HepG2 (cell line): ENCODE measurements at places on chromosomes 4 and X. TPM values are rescaled to one million over a fixed set of nuclear protein-coding genes. Genes with fewer than 3 reads are reported as not detected.

The GLOD5 gene
- total RNA-seq: 0.73 and 0.93 TPM in 2 replicates

The ADH7 gene
- not detected in 2 replicates for total RNA-seq

The TLR3 gene
- total RNA-seq: 0.07 and 0.11 TPM in 2 replicates

The NSG1 gene
- total RNA-seq: not detected in 2 replicates

The CT45A2 gene
- not detected in 2 replicates for total RNA-seq

The MTNR1A gene
- total RNA-seq: not detected in 2 replicates

The RAB39B gene
- total RNA-seq: 0.07 and 0.15 TPM in 2 replicates

DNA sequence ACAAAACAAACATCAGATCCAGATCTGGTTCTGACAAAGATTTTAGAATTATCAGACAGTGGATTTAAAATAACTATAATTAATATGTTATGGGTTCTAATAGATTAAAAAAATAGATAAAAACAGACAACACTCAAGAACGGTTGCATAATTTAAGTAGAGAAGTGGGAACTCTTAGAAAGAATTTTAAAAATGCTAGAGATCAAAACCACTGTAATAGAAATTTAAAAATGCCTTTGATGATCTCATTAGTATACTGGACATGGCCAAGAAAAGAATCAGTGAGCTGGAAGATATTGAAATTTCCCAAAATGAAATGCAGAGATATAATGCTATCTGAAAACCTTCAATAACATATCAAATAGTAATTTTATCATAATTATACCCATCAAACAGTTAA, 28.3 kb upstream of the DYNLT3 start:
- H3K27me3 ChIP-seq: no peaks in the 10 kb centered on the region
- H3K27ac ChIP-seq: no peak overlapping the region
- H3K4me3 ChIP-seq: no peak overlapping the region
- no peaks in the 10 kb centered on the region for H3K4me1 ChIP-seq
- H3K36me3 ChIP-seq: no peaks in the 10 kb centered on the region

DNA sequence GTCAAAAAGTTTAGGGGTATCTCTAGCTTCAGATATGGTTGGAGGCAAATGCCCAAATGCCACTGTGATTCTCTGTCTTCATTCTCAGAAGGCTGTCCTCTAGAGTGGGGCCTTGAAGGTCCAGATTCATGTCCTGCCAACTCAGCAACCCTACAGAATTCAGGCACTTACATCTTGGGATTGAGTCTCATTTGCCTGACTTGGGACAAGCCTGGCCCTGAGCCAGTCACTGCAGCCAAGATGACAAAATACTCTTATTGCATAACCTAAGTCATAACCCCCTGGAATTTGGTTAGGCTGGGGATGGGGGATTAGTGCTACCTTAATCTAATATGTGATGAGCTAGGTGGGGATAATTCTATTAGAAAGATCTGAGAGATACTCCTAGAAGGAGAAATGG, 100.5 kb downstream of the AREG start:
- H3K27me3 ChIP-seq: no peaks in the 10 kb centered on the region
- H3K27ac ChIP-seq: no peak overlapping the region
- DNase-seq: no peak
- H3K36me3 ChIP-seq: no peaks in the 10 kb centered on the region

- H3K4me1 ChIP-seq: no peaks in the 10 kb centered on the region
- DNase-seq: no peak
- H3K36me3 ChIP-seq: no peaks in the 10 kb centered on the region
- H3K27ac ChIP-seq: no peak overlapping the region
These were observed 29.3 kb downstream of the DAPP1 start for GRCh38 chr4:99845708-99846469.

DNA sequence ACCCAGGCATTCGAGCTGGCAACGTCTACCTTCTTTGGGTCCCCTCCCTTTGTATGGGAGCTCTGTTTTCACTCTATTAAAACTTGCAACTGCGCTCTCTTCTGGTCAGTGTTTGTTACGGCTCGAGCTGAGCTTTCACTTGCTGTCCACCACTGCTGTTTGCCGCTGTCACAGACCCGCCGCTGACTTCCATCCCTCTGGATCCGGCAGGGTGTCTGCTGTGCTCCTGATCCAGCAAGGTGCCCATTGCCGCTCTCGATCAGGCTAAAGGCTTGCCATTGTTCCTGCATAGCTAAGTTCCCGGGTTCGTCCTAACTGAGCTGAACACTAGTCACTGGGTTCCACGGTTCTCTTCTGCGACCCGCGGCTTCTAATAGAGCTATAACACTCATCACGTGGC, 183.5 kb upstream of the GALNTL6 start:
- no peak overlapping the region for H3K4me3 ChIP-seq
- H3K27me3 ChIP-seq: no peaks in the 10 kb centered on the region
- H3K36me3 ChIP-seq: no peaks in the 10 kb centered on the region
- peak; percentile 4 for DNase-seq
- no peaks in the 10 kb centered on the region for H3K4me1 ChIP-seq

GRCh38 chr4:89242216-89242615, 65.4 kb downstream of the GPRIN3 start:
- H3K4me1 ChIP-seq: no peaks in the 10 kb centered on the region
- no peaks in the 10 kb centered on the region for H3K36me3 ChIP-seq
- H3K4me3 ChIP-seq: no peak overlapping the region
- H3K27ac ChIP-seq: no peak overlapping the region
- no peak for DNase-seq

DNA sequence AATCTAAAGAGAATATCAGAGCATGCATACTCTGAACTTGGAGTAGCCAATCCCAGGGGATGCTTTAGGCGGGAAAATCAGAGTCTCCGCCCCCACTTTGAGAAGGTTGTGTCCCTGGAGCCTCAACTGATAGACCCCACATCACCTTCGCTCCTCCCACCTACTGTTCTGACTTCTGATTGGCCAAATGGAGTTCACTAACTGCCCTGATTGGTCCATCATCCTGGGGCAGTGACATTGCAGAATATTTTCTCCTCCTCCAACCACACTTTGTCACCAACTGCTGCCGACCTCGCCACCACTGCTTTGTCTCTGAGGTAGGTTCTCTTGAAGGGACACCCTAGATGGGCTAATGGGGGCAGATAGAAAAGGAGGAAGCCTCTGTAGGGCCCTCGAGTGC, 22.7 kb upstream of the SPACA5B start:
- no peaks in the 10 kb centered on the region for H3K27me3 ChIP-seq
- no peak overlapping the region for H3K4me3 ChIP-seq
- H3K4me1 ChIP-seq: no peaks in the 10 kb centered on the region
- DNase-seq: no peak
- no peaks in the 10 kb centered on the region for H3K36me3 ChIP-seq

DNA sequence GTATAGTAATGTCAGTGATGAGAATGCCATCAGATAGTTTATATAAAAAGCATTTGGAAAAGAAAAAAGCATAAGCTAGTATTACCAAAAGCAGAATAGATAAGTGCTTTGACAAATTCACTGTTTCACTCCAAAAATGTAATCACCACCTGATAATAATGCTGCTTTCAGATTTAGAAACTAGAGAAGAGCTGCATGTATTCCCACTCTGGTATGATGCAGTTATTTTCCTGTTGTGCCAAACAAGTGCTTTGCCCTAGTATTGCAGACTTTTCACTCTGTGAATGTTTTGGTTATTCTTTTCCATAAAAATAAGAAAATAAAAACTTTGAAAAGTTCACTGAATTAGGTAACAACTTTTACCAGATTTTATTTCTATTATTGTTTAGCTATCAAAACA, 267.7 kb upstream of the TET2 start:
- H3K4me1 ChIP-seq: no peaks in the 10 kb centered on the region
- H3K4me3 ChIP-seq: no peak overlapping the region
- H3K27me3 ChIP-seq: no peaks in the 10 kb centered on the region; the same call in 1 of the 2 replicates
- H3K27ac ChIP-seq: no peak overlapping the region
- no peaks in the 10 kb centered on the region for H3K36me3 ChIP-seq

DNA sequence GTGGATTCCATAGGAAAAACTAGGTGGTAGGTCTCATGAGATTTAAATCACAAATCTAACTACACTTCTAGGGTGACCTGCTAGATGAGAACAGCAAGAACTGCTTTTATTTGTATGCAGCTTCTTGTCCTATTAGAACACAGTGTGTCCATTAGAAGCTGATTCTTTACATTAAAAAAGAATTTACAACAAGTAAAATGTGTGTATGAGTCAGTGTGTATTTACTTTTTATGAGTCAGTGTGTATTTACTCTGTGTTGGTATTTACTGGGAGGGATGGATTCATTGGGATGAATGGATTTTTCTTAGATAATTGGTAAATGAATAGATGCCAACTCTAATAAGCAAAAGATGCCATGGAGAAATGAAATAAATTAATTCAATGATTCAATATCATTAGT, 40.6 kb upstream of the XPNPEP2 start:
- peak; percentile 17 for DNase-seq
- H3K27me3 ChIP-seq: no peaks in the 10 kb centered on the region
- H3K36me3 ChIP-seq: no peaks in the 10 kb centered on the region
- H3K4me3 ChIP-seq: no peak overlapping the region
- peaks cover 29% of the 10 kb centered on the region for H3K4me1 ChIP-seq

- no peaks in the 10 kb centered on the region for H3K36me3 ChIP-seq
- H3K4me3 ChIP-seq: no peak overlapping the region
- no peaks in the 10 kb centered on the region for H3K27me3 ChIP-seq
- H3K4me1 ChIP-seq: no peaks in the 10 kb centered on the region
- no peak overlapping the region for H3K27ac ChIP-seq
- DNase-seq: no peak
These were observed 65.7 kb upstream of the KCNIP4 start for GRCh38 chr4:22014222-22014741.

GRCh38 chr4:172778583-172778982, 390.0 kb upstream of the GALNT7 start:
- DNase-seq: no peak
- no peak overlapping the region for H3K27ac ChIP-seq
- no peaks in the 10 kb centered on the region for H3K27me3 ChIP-seq
- no peaks in the 10 kb centered on the region for H3K4me1 ChIP-seq

DNA sequence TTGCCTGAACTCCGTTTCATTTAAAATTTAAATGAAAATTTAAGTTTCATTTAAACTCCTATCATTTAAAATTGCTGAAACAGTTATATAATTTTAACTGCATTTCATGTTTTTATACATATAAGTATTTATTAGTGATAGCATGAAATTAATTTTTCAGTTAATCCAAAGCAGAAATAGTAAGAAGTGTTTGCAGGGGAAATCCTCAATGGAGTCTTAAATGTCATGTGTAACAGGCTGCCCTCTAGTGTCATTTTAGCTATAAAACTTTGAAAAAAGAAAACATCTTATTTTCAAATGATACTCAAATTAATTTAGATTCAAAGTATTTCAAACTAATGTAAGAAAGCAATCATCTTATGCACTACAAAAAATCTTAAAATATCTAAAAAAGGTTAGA, 27.2 kb downstream of the TAPT1 start:
- no peaks in the 10 kb centered on the region; the same call in 1 of the 2 replicates for H3K36me3 ChIP-seq
- H3K4me3 ChIP-seq: no peak overlapping the region
- H3K27ac ChIP-seq: no peak overlapping the region
- no peaks in the 10 kb centered on the region for H3K27me3 ChIP-seq
- H3K4me1 ChIP-seq: no peaks in the 10 kb centered on the region

DNA sequence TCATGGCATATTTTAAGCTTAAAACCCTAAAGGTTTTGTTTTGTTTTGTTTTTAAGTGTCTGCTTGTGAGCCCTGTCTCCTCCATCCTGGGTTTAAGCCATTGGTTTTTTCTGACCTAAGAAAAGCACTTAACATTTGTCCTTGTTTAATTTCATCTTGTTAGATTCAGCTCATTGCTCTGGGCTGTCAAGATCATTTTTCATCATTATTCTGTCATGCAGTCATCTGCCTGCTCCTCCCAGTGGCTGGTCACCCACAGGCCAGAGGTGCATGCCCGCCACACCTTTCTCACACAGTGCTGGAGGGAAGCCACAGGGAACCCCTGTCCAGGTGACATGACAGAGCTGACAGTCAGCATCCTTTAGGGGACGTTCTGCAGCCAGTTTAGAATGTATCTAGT, 11.7 kb upstream of the REELD1 start:
- no peak overlapping the region for H3K4me3 ChIP-seq
- H3K27ac ChIP-seq: no peak overlapping the region
- no peaks in the 10 kb centered on the region for H3K4me1 ChIP-seq

GRCh38 chrX:150849996-150850720, 48.3 kb downstream of the CD99L2 start:
- no peak for DNase-seq
- no peaks in the 10 kb centered on the region for H3K36me3 ChIP-seq
- no peak overlapping the region for H3K27ac ChIP-seq
- no peaks in the 10 kb centered on the region for H3K27me3 ChIP-seq

- no peaks in the 10 kb centered on the region for H3K4me1 ChIP-seq
- no peak for DNase-seq
- no peak overlapping the region for H3K4me3 ChIP-seq
- no peaks in the 10 kb centered on the region for H3K36me3 ChIP-seq
- H3K27me3 ChIP-seq: peaks cover 3% of the 10 kb centered on the region
These were observed 117.9 kb downstream of the CPZ start for GRCh38 chr4:8710416-8710815.

DNA sequence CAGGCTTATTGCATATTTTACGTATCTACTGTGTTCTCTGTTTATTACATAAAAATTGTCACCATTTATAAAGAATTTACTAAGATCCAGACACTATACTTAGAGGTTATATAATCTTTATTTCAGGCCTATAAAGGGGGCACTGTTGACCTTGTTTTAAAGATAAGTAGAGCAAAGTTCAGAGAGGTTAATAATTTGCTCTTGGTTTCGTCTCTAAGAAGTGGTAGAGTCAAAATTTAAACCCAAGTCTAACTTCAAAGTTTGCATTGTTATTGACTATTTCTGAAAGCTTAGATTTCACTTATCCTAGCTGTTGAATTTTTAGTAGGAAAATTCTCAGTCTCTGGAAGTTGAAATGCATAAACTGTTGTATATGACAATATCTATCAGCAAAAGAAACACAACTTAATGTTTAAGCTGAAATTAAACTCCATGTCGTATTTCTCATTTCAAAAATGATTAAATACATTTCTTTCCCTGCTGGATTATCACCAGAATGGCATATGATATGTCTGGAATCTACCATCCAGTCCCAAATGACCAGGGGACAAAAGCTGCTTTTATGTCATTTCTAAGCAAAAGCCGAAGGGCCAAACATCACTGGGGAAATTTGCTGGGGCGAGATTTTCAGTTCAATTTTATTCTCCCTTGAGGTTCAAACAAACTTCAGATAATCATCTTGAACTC, 138.4 kb downstream of the SLC7A11 start:
- no peaks in the 10 kb centered on the region for H3K27me3 ChIP-seq
